ENCODE measurements at places on chromosomes 3 and 15. TPM values are rescaled to one million over a fixed set of nuclear protein-coding genes. Genes with fewer than 3 reads are reported as not detected.

Gene WDR93
- total RNA-seq, result not detected

Gene IL17RE
- total RNA-seq, result 116 TPM

Gene AGTR1
- 6.3 TPM for total RNA-seq

Gene ZNF660
- 1.0 TPM for total RNA-seq

DNA sequence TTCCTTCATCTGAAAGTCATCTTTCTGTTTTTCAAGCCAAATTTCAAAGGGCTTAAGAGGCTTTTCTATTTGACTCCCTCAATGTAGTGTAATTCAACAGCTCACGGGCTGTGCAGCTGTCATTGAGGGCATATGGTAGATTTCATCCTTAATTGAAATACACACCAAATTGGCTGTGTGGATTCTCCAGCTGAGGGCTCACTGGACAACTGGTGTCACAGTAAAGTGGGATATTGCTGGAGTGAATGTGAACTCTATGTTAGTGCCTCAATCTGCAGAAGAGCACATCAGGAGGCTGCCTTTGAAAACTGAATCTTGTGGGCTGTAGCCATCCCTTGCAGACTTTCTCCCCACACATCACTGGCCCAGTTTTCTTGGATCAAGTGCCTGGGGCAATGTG, 120.1 kb downstream of the GALK2 start:
- DNase-seq, result no peak

- DNase-seq, result no peak
Observed at GRCh38 chr15:55993804-55994560, 570 bp upstream of the NEDD4 start.

- no peak for DNase-seq
Observed at GRCh38 chr3:197305854-197306253, 7.4 kb upstream of the DLG1 start.

- DNase-seq, result no peak
Observed at GRCh38 chr15:99320374-99321215, 69.3 kb downstream of the LRRC28 start.

DNA sequence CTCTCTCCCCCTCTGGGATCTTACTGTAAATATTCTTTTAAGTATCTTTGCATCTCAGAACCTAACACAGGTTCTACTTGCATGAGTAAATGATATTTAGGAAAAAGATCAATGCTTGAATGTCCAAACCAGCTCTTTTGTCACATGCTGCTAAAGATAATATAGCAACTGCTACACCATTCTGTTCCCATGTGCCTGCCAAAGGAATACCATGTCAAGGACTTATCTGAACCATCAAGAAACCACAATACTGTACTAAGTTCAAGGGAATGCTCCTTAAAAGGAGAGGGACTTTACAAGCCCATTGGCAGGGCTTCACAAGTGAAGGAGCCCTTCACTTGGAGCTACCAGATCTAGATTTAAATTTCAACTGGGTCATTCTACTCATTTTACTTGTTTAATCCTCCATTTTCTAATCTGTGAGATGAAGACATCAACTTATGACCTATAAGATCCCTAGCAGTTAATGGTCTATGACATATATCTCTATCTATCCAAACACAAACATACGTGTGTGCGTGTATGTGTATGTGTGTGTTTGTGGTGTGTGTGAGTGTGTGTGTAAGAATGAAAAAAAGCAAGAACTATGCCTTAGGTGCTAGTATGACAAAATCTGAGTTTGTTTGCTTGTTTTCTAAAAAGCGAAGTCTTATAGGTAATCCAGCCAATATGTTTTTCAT, 13.0 kb upstream of the SEC62 start:
- no peak for DNase-seq

DNA sequence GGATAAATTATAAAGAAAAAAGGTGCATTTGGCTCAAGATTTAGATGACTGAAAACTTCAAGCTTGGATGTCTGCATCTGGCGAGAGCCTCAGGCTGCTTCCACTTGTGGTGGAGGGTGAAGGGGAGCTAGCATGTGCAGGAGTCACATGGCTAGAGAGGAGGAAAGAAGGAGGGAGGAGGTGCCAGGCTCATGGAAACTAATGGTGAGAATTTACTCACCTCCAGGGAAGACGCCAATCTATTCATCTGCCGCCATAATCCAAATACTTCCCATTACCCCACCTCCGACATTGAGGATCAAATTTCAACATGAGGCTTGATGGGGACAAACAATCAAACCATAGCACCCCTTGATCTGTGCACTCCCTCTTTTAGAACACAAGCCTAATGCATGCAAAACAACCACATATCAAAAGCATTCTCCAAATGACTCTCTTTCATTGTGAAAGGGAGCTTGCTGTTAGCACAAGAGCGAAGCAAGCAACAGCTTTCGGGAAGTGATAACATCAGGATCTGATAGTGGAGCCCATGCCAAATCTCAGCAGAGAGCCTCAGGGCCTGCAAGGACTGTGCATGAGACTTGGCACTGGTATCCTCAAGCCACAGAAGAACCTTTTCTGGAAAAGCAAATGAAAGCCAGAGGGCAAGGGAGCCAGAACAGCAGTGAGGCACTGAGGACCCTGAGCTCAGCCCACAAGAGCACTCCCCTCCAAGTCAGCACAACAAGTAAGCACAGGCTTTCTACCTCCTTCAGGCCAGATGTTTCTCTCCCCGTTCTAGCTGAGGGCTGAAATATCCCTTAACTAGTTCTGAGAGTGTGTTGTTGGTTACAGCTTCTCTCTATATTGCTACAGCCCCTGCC, 50.2 kb upstream of the THBS1 start:
- no peak for DNase-seq

GRCh38 chr3:38153221-38153620, 12.1 kb upstream of the OXSR1 start:
- DNase-seq, result no peak

- no peak for DNase-seq
Observed at GRCh38 chr15:83250781-83251180, 33.7 kb downstream of the BNC1 start.

DNA sequence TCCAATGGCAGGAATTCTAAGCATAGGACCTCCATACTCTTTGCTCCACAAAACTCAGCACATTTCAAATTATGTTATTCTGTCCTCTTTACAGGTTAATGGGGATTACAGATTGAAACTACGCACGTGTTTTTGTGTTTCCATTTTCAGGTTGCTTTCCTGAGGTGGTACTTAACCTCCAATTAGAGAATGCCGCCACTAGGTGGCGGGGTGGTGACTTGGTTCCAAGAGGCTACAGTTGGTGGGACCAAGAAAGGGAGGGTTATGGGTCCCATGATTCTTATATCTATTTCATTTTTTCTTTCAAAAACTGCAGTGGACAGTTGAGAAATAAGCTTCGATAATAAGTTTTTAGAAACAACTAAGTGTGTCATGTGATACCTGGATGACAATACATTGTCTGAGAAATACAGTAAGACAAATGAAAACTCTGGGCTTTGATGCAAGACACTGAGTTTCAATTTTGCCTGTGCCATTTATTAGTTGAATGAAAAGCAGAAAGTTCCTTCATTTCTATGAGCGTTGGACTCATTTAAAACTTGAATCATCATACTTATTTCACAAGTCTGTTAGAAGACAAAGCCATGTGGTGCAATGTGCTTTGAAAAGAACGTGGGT, 539.0 kb downstream of the FGF12 start:
- no peak for DNase-seq

- no peak for DNase-seq
Observed at GRCh38 chr15:50977162-50977561, 68.7 kb downstream of the AP4E1 start.

DNA sequence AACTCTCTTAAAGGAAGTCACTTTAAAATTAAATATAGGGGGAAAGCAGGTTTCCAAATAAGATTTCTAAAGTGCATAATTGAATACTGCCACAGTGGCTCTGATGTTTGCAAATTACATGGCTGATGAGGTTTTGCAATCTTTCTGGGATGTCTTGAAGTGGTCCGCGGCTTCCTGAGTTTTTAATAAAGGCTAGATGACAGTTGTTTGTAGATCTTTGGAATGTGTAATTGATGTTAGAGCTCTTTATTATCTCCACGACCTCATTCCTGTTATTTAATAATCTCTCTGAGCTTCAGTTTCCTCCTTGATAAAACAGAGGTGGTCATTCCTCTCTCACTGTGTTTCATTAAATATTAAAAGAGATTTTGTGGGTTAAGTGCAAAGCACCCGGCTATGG, 27.0 kb upstream of the CEMIP start:
- no peak for DNase-seq

DNA sequence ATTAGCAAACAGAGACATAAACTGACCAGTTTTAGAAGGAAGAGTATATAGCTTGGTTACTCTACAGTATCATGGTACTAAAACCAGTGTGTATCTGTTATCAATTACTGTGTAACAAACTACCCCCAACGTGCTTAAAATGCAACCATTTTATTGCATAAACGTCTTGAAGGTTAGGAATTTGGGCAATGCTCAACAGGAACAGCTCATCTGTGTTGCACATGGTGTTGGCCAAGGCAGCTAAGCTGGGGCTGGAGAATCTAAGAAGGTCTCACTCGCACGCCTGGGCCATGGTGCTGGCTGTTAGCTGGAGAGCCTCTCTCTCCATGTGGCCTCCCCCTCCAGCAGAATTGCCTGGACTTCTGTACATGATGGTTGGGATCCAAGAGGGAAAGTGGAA, 81.2 kb upstream of the THBS1 start:
- DNase-seq, result no peak

DNA sequence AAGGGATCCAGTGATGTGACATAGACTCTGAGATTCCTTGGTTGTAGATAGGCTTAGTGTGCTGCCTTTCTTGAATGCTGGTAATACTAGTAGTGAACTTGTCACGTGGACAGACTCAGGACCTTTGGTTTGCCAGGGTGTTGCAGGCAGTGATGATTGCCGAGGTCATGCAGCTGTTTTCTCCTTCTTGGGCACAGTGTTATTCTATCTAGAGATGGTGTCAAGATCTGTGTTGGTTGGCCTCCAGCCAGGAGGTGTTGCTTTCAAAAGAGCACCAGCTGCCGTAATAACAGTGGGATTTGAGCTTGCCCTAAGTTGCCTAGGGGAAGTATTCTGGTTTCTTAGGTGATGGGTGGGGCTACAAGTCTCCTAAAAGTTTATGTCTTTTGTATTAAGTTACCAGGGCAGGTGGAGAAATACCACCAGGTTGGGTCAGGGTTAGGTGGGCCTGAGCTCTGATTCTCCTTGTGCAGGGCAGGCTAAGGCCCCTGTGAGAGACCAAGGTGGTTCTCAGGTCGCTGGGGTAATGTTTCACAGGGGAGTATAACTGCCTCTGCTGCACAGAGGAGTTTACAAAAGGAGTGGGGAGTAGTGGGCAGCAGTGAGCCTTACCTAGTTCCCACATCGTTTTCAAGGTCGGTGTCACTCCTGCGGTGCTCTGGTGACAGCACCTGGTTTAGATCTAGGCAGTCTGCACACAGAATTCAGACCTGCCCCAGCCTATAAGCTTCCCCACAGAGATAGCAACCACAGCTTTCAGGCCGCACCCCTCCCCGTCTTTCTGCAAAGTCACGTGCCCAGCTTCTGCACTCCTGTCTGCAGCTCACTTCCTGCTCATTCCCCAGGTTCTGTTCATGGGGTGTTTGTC, 350.3 kb downstream of the DOCK3 start:
- no peak for DNase-seq

DNA sequence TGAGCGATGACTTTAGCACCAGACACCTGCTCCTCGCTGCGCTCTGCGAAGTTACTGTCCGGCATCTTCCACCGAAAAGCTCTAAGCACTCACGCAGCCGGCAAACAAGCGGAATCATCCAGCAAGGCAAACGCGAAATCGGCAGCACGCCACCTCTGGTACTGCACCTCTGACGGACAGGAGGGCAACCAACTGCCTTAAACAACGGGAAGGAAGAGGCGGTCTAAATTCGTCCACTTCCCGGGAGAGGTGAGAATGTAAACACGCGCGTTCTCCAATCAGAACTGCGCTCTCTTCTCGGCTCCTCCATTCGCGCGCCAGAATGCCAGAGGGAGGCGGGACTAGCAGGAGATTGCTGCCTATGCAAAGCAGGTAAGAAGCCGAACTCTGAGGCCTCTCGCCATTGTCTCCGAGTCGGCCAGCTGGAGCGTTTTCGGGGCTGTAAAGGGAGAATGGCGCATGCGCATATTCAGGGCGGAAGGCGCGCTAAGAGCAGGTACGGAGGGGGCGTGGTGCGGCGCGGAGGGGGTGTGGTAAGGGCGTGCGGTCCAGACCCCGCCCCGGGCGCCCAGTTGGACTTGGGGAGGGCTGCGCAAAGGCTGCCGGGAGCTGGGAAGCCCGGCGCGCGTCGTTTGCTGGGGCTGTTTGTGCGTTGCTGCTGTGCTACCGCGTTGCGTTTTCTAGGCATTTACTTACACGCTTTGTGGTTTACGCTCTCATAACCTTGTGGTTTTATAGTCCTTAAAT, at the start of the genes BTD and HACL1:
BTD (plus strand) TSS at position 347 of the 747 bp plus-strand sequence. CDS start 33,695 bp downstream, outside the sequence.
HACL1 (minus strand) TSS at position 171 of the 747 bp plus-strand sequence; CDS start at position 65, 106 bp downstream.
- peak; percentile 98 for DNase-seq

DNA sequence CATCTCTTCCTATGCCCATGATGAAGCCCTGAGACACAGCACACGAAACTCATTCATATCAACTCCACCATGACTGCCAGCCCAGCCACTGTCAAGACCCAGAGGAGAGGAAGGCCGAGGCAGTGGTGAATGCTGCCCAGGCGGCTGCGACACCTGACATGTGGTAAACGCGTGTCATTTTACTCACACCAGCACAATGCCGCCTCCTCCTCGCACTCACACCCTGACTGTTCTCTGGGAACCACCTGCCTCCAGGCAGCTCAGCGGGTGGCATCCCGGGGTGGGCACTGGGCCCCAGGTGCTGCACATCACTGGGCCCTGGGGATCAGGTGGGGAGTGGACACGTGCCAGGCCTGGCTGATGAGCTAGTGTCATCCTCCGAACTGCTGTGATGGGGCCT, 21.5 kb downstream of the KLHL25 start:
- DNase-seq, result no peak

DNA sequence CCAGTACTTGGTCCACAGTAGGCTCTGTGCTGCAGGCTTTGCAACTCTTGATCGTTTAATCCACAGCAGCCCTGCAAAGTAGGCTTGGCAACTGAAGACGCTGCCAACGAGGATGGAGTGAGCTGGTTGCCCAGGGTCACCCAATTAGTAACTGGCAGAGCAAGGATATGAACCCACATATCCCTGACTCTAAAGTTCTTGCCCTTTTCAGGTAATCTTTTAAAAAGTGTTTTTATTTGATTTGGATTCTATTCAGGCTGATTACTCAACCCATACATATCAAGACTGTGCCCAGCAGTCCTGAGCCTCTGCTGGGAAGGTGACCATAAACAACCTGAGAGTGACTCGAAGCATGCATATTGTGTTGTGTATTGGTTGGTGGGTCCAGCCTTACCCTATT, 50.3 kb downstream of the PSMD6 start:
- no peak for DNase-seq

DNA sequence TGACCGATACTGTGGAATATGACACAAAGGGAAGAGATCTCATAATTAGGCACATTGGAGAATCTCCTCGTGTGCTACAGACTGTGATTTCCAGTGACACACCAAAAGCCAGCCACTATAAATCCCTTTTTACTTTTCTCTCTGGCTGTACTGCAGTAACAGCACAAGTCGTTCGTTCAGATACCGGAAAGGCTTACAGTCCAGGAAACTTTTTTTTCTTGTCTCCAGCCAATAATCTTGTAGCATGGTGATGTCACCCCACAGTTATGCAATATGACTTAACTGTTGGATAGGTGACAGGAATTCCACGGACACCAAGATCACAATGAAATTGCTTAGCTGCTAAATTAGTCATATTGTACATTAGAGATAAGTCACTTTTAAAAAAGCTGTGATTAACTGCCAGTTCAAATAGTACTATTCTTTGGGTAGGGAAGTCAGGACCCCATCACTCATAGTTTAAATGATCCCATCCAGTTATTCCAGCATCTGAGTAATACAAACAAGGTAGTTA, 36.3 kb upstream of the TSC22D2 start:
- DNase-seq, result no peak
